A549 treated with CpdA at 1 μM for 4 hours (cell line): ENCODE measurements at places on chromosomes 2 and 18. TPM values are rescaled to one million over a fixed set of nuclear protein-coding genes. Genes with fewer than 3 reads are reported as not detected.

The KCNG2 gene
- total RNA-seq: not detected in 5 replicates

The ANKRD30BL gene
- not detected in 5 replicates for total RNA-seq

The CREG2 gene
- total RNA-seq: 5.9 to 9.7 TPM (median 7.8 TPM) in 5 replicates

The MC2R gene
- total RNA-seq: not detected in 5 replicates

The LIMS3 gene
- not detected in 5 replicates for total RNA-seq

The RUFY4 gene
- total RNA-seq: not detected in 5 replicates

The PROKR1 gene
- total RNA-seq: 0.03 TPM in 1 of 5 replicates, not detected in the others

The TUBA3D gene
- total RNA-seq: not detected in 5 replicates

The RAD51AP2 gene
- total RNA-seq: not detected in 5 replicates

The ATOH8 gene
- total RNA-seq: 4.2 to 6.6 TPM (median 4.5 TPM) in 5 replicates

The COL6A3 gene
- 0.02 to 0.25 TPM (median 0.10 TPM) in 5 replicates for total RNA-seq

The ZSWIM2 gene
- total RNA-seq: not detected in 5 replicates

The TEKT4 gene
- 0.02 TPM in 1 of 5 replicates, not detected in the others for total RNA-seq

The COBLL1 gene
- 4.1 to 7.2 TPM (median 4.1 TPM) in 5 replicates for total RNA-seq

The TUBB8B gene
- not detected in 5 replicates for total RNA-seq

The COL4A3 gene
- total RNA-seq: 0.31 to 1.7 TPM (median 0.65 TPM) in 5 replicates

The BCL2 gene
- 0.52 to 0.73 TPM (median 0.58 TPM) in 5 replicates for total RNA-seq

The INHBB gene
- 11.5 to 19.8 TPM (median 13.6 TPM) in 5 replicates for total RNA-seq

The SLC38A11 gene
- not detected in 5 replicates for total RNA-seq

The ARHGEF33 gene
- 0.02 to 0.11 TPM (median 0.03 TPM) in 3 of 5 replicates, not detected in the others for total RNA-seq

The SCLY gene
- total RNA-seq: 23.3 to 25.5 TPM (median 24.6 TPM) in 5 replicates

The WDR35 gene
- total RNA-seq: 12.9 to 21.6 TPM (median 14.9 TPM) in 5 replicates

The GPR55 gene
- total RNA-seq: 0.01 TPM in 1 of 5 replicates, not detected in the others

The EHD3 gene
- total RNA-seq: 8.2 to 10.4 TPM (median 9.1 TPM) in 5 replicates

The CFAP65 gene
- total RNA-seq: 0.10 to 0.34 TPM (median 0.14 TPM) in 5 replicates

The TBR1 gene
- total RNA-seq: 0.03 TPM in 1 of 5 replicates, not detected in the others

The ALPP gene
- total RNA-seq: 0.23 to 0.37 TPM (median 0.35 TPM) in 5 replicates

The DSG4 gene
- total RNA-seq: not detected in 5 replicates

The CPS1 gene
- 6.1 to 8.8 TPM (median 7.4 TPM) in 5 replicates for total RNA-seq
